A549 (cell line): ENCODE measurements at places on chromosomes 3 and 15.

GRCh38 chr3:150421256-150421655 lies 13.2 kb downstream of the TSC22D2 start:
- no peak for DNase-seq

- DNase-seq, result no peak
Observed at GRCh38 chr3:71103430-71103921, 480.1 kb downstream of the FOXP1 start.

GRCh38 chr3:153897025-153897723 lies 224.0 kb upstream of the ARHGEF26 start:
- DNase-seq, result no peak

- no peak for DNase-seq
Observed at GRCh38 chr3:110623571-110623970, 448.0 kb upstream of the NECTIN3 start.

DNA sequence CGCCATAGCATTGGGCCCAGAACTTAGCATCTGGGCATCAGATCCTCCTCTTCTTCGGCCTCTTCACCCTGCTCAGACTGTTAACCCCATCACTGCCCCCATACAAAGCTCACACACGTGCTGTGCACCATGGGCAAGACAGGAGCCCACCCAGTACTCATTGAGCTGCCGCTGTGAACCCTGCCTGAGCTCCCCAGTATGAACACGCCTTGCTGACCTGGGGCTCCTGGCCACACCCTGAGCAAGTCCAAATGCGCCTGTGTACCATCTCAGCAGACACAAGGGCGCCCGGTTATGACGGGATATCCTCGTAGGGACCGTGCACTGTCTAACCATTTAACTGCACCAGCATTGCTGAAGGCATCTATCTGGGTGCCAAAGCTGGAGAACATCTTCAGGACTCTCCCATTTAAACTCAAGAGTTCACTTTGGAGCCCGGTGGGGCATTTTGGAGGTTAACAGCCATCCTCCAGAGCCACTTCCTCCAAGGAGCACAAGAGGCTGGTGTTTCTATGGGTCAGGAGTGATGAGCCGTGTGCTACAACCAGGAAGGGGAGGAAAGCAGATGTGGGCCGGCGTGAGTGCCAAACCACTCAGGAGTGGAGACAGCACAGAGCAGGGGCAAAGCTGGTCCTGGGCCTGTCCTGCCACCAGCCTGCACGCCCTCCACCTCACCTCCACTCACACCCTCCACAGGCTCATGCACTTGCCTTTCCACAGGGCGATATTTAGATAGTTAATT lies 12.1 kb downstream of the PRR23E start:
- DNase-seq, result no peak

GRCh38 chr3:171831936-171832335 lies 11.2 kb upstream of the TMEM212 start:
- DNase-seq, result no peak

- DNase-seq, result no peak
Observed at GRCh38 chr15:30671309-30671708, 45.4 kb downstream of the ARHGAP11B start.

- no peak for DNase-seq
Observed at GRCh38 chr15:91589360-91589759, 264.1 kb upstream of the SLCO3A1 start.

- no peak for DNase-seq
Observed at GRCh38 chr3:13338231-13338630, 81.9 kb downstream of the NUP210 start.

- DNase-seq, result no peak
Observed at GRCh38 chr15:80967451-80967850, 22.2 kb downstream of the MESD start.

DNA sequence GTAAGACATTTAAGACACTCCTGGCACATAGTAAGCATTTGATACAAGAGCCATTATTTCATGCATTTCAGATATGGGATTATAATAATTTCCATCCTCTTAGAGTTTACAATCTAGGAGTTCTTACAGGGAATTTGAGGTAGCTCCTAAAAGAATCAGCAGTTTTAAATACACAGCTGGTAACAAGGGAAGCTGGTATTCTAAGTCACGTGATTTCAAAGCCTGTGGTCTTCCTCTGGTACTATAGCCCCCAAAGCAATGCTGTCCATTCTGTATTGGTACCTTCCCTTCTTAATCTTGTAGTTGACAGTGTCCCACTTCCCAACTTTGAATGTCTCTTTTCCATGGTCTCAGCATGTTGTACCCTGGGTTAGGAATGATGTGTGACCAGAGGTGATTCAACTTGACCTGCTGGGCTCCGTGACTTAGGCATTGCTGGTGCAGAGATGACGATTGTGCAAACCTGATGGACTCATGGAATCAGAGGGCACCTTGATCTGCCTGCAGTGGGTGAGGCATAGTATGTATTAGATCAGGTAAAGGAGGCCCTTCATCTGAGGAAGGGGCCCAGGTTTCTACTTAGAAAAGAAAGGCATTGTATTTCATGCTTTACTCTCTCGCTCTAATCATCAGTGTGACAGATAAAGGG lies 122.9 kb downstream of the AKAP13 start:
- no peak for DNase-seq

- no peak for DNase-seq
Observed at GRCh38 chr15:28078191-28078719, 20.9 kb downstream of the OCA2 start.

DNA sequence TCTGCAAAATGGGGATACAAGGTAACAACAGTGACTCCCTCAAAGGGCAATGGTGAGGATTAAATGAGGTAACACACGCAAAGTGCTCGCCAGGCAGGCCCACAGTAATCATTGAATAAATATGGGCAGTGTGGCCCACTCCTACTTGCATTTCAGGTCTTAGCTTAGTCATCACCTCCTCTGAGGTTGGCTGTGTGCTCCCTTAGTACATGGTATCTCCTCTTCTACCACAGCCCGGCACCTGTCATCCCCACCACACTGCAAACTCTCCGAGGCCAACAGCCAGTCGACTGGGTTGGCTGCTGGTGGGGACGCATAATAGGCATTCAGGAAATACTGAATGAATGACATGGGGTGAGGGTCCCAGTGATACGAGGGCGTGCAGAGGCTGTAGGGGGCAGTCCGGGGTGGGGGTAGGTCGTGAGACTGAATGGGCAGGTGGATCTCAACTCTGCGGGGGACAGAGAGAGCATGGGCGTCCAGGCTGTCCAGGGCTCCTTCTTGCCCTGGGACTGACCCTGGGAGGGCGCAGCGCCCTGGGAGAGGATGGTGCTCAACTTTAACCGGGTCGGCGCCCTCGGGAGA lies 375 bp upstream of the MYZAP start:
- DNase-seq, result no peak

DNA sequence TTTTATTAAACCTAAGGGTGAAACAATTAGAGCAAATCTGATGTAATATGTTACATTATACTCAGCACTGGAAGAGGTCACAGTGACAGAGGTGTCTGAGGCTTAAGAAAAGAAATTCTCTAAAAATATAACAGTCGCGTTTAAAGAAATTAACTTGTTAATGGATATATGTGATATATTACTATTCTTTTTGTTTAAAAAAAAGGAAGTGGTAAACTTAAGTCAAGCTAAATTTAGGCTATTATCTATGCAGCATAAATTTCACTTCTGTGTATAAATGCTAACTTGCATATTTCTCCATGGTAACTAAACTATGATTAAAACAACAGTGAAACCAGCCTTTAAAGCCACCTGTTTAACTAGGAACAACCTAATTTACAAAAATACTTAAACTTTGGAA lies 191.3 kb downstream of the FOXP1 start:
- no peak for DNase-seq

- DNase-seq, result no peak
Observed at GRCh38 chr15:96472681-96473080, 142.2 kb downstream of the NR2F2 start.

GRCh38 chr15:89364341-89364740 lies 29.7 kb upstream of the POLG start:
- no peak for DNase-seq

DNA sequence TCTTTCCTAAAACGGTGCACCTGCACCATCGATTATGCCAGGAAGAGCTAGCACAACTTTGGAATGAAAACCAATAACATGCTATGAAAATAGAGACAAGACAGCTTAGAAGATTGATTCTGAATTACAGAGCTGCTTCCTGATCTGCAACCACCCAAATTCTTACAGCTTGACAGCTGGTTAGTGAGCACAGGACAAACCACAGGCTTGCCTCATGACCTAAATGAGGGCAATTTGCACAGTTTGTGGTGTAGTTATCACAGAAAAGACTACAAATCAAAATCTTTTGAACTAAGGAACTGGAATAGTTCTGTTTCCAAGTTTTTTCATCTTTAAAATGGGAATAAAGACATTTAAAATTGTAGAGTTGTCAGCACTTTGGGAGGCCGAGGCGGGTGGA lies 533.5 kb downstream of the NAALADL2 start:
- no peak for DNase-seq

DNA sequence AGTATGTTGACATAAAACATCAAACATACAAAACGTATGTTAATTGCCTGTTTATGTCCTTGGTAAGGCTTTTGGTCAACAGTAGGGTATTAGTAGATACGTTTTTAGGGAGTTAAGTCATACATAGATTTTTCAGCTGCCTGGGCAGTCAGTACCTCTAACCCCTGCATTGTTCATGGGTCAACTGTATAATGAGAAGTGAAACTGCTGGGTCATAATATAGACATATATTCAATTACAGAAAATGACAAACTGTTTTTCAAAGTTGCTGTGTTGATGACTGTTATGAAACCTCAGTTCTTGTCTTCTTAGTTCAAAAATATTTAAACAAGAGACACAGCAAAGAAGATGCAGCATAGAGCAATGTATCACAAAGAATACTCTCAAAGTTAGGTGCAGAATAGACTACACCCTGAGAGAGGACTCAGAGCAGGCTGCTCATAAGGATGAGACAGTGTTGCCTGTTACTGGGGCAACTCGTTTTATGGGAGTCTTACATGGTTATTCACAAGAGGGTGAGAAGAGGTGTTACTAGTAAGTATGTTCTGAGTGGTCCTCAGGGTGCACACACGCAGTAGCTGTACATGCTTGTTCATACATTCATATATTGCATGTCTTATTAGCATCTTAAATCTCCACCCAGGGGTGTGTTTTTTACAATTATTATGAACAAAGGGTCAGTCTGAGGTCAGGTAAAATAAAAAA lies 53.1 kb upstream of the ADAMTS17 start:
- no peak for DNase-seq

DNA sequence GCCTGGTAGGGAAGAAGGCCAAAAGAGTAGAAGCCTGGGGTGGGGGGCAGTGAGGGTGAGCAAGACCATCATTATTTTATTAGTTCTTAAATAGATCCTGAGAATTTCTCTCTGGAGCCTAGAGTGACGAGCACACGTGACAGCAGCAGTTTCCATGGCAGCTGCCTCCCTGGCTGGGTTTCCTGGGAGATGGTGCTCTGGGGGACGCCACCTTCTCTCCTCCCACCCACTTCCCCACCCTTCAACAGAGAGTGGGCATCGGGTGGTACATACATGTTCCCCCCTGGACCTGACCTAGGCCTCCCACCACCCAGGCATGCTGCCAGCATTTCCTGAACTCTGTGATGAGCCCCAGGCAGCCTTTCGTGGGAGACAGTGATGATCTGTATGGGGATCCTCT lies 12.9 kb downstream of the CELF6 start:
- no peak for DNase-seq

GRCh38 chr3:106688464-106688863 lies 688.8 kb upstream of the CCDC54 start:
- DNase-seq, result peak; percentile 20

DNA sequence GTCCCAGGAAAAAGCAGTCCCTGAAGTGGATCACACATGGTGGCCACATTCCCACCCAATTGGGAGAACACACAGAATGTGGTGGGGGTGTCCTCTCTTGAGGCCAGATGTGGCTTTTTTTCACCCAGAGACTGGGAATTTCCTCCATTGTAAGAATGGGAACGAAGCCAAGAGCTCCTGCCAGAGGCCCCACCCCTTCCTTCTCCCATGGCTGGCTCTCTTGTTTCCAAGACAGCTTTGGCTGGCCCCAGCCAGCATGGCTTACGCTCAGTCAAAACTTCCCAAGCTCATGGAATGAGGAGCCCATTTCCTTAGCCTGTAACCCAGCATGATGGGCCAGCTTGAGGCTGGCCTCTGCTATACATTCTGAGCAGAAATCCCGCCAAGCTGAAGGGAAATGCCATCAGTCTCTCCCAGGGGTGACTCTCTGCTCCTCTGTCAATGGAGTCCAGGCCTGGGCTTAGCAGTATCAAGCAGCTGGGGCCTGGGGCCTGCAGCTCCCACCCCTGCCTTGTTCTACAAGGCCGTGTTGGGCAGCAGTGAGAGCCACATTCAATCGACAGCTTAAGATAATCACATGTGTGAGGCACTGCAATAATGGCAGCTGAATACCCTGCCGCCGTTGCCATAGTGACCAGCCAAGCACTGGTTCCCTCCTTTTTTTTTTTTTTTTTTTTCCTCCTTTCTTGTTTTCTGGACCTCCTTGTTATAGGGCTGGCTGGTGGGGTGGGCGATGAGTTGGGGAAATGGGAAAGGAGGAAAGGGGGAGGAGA lies 142.4 kb downstream of the EPHB1 start:
- DNase-seq, result no peak

DNA sequence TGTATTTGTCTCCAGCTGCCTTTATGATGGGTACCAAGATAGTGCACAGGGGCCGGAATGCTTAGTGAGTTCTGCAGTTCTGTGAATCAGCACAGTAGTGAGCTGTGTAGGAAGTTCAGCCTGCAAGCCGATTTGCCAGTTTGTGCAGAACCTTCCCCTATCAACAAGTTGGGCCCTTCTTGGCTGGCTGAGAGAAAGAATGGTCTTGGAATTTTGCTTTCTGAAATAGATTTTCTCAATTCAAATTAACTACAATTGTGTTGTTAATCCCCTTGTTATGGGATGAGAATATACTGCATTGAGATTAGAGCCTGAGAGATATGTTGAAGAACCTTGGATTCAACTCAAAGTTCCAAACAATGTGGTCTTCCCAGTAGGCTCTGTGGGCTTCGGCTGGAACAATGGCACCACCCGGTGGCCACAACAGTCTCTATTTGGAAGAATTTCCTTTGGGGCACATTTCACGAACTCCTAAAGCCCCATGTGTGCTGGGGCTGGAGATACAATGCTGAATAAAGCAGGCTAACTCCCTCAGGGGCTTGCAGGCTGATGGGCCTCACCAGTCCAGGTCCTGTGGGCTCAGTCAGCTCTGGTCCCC lies 59.1 kb downstream of the TRIM42 start:
- peak; percentile 1 for DNase-seq

DNA sequence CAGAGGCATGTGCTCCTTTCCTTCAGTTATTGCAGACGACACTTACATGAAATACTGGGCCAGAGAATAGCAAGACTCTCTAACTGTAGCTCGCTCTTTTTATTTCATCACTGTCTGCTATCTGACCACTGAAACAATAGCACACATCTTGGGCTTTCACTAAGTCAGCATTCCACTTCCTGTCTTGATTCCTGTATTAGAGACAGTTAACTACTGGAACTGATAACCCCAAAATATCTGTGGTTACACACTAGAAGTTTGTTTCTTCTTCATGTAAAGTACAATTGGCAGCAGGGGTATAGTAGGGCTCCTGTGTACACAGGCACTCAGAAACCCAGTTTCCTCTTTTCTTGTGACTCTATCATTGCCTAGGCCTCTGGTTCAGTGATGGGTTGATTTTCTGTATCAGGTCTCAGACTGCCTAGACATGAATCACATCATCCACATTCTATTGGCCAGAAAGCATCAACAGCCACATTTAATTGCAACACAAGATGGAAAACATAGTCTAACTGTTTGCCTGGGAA lies 230.2 kb upstream of the CD96 start:
- no peak for DNase-seq

GRCh38 chr15:69046781-69047180 lies 32.3 kb downstream of the NOX5 start:
- DNase-seq, result no peak
